ELF-1 (cell line): ENCODE measurements at places on chromosomes 6 and 20.

- DNase-seq = no peak
These were observed 20.7 kb downstream of the C6orf15 start for GRCh38 chr6:31091680-31092079.

DNA sequence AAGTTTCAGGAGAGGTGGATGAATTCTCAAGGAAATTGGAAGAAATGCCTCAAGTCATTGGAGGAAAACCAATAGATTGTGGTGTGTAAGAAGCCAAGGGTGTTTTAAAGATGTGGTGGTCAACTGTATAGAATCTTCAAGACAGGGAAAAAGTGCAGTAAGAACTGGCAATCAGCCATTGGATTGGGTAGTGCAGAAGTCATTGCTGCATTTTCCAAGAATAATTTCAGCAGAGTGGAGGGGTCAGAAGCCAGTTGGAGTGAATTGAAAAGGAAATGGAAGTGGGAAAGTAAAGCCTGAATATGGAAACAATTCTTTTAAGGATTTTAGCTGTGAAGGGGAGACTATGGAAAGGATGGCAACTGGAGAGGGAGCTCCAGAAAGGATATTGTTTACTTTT, 128.2 kb upstream of the TMEM170B start:
- DNase-seq = no peak

DNA sequence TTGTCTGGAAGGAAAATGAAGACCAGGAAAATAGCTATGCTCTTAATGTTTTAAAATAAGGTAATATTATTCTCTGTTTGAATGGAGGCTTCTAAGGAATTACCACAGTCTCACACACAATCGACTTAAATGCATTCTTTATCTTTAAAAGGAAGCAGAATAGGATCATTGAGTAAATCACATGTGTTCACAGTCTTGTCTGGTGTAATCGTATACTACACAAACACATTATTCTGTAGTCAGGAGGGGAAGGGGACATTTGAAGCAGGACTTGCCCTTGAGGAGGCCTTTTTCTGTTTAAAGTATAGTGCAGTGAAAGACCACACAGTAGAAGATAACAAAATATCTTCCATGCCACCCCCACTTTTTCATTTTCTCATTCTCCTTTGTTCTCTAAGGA, 20.6 kb upstream of the REV3L start:
- no peak for DNase-seq

- peak; percentile 73 for DNase-seq
These were observed 86.2 kb downstream of the PLEKHG1 start for GRCh38 chr6:150685860-150686259.

DNA sequence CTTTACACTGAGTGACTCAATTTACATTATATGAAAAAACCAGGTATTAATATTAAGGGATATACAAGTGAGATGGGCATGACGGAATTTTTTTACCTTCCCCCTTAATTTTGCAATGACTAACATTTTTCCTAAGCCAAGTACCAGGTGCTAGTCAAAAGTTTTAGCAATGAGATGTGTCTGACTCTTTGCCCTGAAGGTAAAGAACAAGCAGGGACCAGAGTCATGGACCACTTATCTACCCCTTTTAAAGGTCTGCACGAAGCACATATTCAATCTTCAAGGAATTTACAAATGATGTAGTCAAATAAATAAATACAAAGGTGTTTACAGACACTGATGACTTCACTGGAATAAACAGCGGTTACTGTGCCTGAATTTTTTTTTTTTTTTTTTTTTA, 1.4 kb downstream of the GLO1 start:
- DNase-seq = no peak

GRCh38 chr6:16405375-16405774, 167.0 kb downstream of the GMPR start:
- no peak for DNase-seq

- no peak for DNase-seq
These were observed 17.3 kb downstream of the PLCG1 start for GRCh38 chr20:41154436-41155176.

DNA sequence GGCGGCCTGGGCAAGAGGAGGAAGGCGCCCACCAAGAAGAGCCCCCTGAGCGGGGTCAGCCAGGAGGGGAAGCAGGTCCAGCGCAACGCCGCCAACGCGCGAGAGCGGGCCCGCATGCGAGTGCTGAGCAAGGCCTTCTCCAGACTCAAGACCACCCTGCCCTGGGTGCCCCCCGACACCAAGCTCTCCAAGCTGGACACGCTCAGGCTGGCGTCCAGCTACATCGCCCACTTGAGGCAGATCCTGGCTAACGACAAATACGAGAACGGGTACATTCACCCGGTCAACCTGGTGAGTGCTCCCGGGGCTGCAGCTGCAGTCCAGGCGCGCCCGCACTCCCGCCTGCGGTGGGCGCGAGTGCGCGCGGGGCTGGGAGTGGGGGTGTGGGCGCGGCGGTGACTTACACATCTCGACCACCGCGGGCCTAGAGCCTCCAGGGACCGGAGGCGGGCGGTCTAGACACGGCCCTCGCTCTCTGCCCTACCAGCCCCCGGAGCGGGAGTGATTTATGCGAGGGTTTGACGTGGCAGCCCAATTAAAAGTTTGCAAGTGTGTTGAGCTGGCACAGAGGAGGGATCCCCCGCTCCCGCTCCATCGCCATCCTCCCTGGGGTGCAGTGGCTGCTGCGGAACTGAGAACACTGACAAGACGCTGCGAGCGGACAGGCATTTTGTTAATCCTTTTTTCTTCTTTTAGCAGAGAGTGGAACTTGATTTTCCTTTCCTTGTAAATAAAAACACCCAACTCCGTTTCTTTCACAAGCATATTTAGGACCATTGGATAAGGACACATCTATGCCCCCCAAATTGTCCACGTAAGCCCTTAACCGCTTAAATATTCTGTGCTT, 867 bp downstream of the TCF21 start:
- peak; percentile 77 for DNase-seq

GRCh38 chr6:17059022-17059421, 42.8 kb upstream of the STMND1 start:
- DNase-seq = no peak

GRCh38 chr20:38291966-38292365, 12.0 kb upstream of the BPI start:
- DNase-seq = no peak

GRCh38 chr20:36881888-36882287, 6.0 kb downstream of the TLDC2 start:
- DNase-seq = no peak

DNA sequence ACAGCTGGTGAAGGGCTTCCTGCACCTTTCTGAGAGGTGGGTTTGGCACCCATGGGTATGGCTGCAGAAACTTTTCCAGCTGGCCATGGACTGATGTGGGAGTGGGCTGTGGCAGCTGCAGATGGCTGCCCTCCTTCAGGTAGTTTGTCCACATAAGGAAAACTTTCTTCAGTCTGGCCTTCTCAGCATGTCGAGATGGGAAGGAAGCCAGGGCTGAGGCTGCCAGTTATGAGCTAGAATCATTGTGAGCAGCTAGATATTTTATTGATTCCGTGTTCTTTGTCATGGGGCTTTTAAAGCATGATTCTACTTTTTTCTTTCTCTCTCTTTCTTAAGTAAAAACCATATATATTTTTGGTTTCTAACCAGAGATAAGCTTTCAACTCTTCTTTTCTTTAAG, 16.6 kb downstream of the NKX2-4 start:
- no peak for DNase-seq

GRCh38 chr6:132764370-132764769, 6.7 kb upstream of the VNN2 start:
- no peak for DNase-seq

DNA sequence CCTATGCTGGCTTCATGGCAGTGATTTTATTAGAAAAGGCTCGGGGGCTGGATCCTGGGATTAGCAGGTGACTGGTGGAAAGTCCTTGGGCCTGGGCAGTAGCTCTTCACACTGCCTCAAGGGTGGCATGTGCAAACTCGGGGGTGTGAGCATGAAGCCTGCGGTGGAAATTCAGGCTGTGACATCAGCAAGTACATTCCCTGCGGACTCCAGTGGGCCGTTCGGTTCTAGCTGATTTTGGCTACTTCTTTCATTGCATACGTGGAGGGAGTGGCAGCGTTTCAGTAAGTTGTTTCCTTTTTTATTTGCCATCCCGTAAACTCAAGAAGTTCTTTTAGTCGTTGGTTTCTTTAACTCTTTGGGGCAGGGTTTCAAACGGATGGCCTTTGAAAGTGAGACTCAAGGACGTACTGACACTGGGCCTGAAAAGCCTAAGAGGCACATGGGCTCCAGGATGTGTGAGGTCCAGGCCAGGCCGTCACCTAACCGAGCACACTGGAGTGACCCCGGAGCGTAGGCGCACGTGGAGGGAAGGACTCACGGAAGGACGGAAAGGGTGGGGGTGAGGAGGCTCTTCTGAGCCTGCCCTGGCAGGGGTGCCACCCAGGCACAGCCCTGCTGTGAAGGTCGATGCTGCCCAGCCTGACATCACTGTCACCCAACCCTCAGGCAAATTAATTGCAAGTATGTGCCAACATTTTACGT, 104.0 kb upstream of the FRMD1 start:
- no peak for DNase-seq

DNA sequence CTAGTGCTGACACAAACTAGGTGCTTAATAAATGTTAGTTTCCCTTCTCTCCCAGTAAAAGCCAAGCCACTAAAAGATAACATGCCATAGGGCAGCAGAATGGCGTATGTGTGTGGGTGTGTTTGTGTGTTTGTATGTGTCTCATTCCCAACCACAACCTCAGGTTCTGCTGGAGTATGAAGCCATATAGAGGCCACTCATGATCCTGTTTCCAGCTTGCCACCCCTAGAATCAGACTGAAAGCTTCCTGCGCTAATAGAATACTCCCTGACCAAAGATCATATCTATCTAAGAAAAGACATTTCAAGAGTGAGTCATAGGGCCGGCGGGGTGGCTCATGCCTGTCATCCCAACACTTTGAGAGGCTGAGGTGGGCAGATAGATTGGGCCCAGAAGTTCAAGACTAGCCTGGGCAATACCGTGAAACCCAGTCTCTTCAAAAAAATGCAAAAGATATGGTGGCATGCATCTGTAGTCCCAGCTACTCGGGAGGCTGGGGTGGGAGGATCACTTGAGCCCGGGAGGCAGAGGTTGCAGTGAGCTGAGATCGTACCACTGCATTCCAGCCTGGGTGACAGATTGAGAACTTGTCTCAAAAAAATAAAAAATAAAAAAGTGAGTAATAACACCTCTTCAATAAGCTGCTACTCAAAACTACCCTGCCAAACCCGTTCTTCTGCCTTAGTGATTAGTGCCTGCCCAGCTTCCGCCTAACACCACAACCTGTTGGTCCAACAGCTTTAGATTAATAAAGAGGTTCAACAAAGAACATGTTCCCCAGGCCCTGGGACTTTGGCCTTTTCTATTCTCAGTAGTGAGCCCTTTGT, 11.8 kb upstream of the SNRPC start:
- no peak for DNase-seq

- DNase-seq = peak; percentile 35
These were observed 223.7 kb downstream of the DLL1 start for GRCh38 chr6:170067181-170067641.

DNA sequence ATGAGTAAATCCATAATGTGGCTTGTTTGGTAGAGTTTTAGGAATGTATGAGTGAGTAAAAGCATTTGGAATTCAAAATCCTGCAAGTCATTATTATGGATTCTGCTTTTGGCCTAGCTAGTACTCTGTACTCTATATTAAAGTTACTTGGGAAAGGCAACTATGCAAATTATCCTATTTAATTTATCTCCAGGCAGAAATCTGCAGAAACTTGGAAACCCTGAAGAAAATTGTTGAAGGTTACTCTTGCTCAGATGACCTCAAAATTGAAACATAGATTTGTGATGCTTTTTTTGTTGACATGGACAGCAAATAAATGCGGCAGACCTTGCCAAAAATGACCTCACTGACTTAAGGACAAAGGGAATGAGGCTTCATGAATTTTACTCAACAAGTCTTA, 477.1 kb upstream of the EYS start:
- no peak for DNase-seq

DNA sequence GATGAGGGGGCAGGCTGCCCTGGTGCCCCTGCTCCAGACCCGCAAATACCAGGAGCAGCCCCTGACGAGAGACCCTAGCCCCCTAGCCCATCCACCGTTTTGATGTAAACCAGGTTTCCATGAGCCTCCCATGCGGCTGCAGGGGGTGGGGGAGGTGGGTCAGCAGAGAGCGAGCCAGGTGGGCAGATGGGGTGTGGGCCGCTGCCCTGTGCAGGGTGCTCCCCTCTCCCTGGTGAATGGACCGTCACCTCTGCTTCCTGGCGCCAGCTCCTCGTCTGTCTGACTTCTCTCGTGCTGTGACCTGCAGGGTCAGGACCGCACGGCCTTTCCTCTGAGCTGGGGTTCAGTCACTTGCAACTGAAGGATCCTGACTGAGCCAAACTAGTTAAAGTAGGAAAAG, 15.7 kb upstream of the BHLHE23 start:
- no peak for DNase-seq

- no peak for DNase-seq
These were observed 86.7 kb upstream of the F13A1 start for GRCh38 chr6:6407071-6407741.

DNA sequence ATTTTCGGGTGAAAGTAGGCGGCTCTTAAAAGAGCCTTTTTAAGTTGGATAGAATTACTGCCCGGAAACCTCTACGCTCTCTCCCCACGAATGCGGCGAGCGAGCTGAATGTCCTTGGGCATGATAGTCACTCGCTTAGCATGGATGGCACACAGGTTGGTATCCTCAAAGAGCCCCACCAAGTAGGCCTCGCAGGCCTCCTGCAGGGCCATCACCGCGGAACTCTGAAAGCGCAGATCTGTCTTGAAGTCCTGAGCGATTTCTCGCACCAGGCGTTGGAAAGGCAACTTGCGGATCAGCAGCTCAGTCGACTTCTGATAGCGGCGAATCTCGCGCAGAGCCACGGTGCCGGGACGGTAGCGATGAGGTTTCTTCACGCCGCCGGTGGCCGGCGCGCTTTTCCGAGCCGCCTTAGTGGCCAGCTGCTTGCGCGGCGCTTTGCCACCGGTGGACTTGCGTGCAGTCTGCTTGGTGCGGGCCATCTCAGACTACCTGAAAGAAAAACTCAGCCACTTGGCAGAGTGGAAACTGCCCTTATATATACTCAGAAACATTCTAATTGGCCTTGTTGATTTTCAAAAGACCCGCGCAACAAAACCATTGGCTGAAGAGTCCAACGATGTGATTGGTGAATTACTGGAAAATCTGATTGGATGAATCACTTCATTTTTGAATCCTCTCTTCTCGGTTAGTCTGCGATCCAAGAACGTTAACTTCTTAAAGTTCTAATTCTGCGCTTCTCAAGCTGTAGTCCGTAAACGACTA, 93.9 kb upstream of the BTN3A2 start:
- peak; percentile 96 for DNase-seq

- DNase-seq = no peak
These were observed 2.5 kb downstream of the CNR1 start for GRCh38 chr6:88163616-88164015.

DNA sequence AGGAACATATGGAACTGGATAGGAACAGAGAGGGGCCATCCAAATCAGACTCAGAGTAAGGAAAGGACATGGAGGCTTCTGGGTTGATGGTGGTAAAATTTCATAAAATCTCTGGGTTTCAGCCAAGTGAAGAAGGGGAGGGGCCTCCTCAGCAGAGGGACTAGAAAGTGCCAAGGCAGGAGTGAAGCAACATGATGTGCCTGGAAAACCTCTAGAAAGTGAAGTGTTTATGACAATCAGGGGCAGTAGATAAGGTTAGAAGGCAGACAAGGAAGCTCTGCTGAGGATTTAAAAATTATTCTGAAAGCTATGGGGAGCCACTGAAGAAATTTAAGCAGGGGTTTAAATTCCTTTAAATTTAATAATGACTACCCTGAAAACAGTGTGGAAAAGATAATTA, 126.0 kb upstream of the TENT5A start:
- no peak for DNase-seq

GRCh38 chr20:17673084-17673483, 9.0 kb downstream of the RRBP1 start:
- DNase-seq = no peak

- DNase-seq = no peak
These were observed 44.3 kb downstream of the TRERF1 start for GRCh38 chr6:42407379-42407778.
